CD4-positive, alpha-beta T cell (primary cell): ENCODE measurements at places on chromosomes 7 and 10.
A peak's percentile ranks its signal among the peaks of the same experiment; 100 is the strongest.

DNA sequence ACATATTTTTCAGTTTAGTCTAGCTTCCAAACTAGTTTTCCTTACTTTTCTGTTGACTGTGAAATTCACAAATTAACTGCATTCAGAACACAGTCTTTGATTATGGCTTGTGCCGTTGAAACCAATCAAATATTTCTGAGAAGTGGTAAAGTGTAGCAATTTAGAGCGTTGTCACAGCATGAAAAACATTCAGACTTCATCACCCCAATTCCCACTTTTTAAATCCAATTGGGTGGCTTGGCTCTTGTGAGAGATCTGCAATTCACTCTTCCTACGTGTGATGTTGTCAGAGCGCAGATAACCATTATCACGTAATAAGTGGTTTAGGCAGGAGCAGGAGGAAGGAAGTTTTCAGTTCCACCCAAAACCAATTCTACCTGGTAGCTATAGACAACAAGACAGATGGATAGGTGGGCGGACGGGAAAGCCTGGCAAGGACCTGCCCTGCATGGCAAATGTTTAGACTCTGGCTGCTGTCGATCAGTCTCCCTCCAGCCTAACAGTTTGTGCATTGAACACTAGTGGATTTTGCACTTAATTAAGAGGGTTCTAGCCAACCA, 8.9 kb downstream of the COBL start:
- DNase-seq, result no peak

- no peak for DNase-seq
Measured at GRCh38 chr7:107047902-107048782, 3.6 kb downstream of the PRKAR2B start.

GRCh38 chr10:106836933-106837663, 327.4 kb downstream of the SORCS1 start:
- DNase-seq, result no peak

DNA sequence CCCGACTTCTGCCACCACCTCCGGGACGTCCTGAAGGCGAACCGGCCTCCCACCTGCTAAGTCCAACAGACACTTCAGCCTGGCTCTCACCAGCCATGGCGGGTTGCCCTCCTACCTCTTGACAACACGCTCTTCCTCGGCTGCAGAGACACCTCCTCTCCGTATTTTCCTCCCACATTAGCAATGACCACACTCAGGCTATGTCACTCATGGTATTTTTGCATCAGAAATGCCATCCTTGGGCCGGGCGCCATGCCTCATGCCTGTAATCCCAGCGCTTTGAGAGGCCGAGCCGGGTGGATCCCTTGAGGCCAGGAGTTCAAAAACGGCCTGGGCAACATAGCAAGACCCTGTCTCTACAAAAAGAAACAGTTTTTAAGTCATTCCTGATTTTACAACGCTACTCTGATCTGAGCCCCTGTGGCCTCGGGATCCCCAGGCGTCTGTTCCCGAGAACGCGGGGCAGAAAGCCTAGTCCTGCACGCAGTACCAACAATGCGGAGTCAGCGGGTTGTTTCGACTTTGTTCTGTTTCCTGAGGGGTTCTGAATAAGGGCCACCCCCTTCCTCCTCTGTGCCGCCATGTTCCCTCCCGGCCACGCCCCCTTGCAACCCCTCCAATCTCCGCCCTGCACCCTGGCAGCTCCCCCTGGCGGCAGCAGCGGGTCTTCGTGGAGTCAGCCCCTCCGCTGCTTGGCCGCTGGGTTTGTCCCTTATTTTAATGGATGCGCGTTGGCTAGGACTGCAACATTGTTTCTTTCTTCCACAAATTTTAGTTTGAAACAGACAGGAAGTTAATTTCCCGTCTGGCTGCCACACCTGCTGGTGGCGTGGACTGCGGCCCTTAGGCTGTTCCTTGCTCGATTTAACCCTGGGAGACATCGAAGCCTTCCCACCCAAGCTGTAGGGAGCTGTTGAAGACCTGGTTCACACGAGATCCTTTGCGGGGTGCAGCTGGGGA, 9.7 kb upstream of the ZFAND2A start:
- DNase-seq, result peak; percentile 55

GRCh38 chr7:47763063-47763974, 181.4 kb upstream of the TNS3 start:
- DNase-seq, result no peak

GRCh38 chr10:44183667-44184632, 200.9 kb downstream of the CXCL12 start:
- no peak for DNase-seq

DNA sequence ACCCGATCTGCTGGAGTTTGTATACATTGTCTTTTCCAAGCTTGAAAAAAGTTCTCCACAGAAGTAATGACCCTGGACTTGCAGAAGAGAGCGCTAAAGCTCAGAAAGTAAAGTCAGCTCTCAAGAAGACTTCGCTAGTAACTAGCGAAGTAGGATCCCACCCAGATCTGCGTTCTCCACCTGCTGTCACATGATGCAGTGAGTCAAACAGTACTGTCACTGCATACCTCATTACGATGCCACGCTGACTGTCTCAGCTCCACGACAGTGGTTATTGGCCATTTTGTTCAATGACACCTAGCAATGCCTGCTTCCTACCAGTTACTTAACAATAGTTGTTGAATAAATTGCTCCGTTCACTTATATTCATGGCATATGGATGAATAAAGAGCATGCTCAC, 29.7 kb upstream of the SEC61G start:
- DNase-seq, result no peak

DNA sequence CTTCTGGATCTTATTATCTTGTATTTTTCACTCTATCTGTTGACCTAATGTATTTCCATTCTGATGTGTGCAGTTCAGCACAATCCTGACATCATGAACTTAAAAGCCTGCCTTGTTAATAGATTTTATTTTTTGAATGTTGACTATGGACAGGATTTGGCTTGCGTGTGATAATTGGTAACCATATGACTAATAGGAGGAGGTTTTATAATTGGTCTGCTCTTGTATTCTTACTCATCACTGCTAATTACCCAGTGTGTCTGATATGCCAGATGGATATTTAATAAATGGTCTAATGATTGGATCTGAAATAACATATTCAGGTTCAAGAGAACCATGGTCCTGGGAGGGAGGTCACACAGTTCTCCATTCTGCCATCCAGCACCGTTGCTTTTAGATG, 45.9 kb downstream of the MTURN start:
- DNase-seq, result no peak

GRCh38 chr10:130453036-130453720, 317.0 kb downstream of the GLRX3 start:
- DNase-seq, result no peak

- no peak for DNase-seq
Measured at GRCh38 chr7:94030634-94031033, 26.5 kb upstream of the BET1 start.

- no peak for DNase-seq
Measured at GRCh38 chr7:8178353-8178752, 83.6 kb downstream of the ICA1 start.

DNA sequence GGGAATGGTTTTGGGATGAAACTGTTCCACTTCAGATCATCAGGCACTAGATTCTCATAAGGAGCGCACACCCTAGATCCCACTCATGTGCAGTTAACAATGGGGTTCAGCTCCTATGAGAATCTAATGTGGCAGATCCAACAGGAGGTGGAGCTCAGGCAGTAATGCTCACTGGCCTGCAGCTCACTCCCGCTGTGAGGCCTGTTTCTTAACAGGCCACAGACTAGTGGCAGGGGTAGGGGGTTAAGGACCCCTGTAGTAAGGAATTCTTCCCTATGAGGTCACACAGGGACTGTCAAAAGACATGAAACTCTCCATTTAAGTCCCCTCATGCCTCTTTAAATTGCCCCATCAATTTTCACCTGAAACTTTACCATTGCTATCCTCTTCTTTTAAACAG, 8.0 kb downstream of the HGF start:
- DNase-seq, result no peak

GRCh38 chr7:94578614-94579013, 69.0 kb downstream of the CASD1 start:
- DNase-seq, result no peak

DNA sequence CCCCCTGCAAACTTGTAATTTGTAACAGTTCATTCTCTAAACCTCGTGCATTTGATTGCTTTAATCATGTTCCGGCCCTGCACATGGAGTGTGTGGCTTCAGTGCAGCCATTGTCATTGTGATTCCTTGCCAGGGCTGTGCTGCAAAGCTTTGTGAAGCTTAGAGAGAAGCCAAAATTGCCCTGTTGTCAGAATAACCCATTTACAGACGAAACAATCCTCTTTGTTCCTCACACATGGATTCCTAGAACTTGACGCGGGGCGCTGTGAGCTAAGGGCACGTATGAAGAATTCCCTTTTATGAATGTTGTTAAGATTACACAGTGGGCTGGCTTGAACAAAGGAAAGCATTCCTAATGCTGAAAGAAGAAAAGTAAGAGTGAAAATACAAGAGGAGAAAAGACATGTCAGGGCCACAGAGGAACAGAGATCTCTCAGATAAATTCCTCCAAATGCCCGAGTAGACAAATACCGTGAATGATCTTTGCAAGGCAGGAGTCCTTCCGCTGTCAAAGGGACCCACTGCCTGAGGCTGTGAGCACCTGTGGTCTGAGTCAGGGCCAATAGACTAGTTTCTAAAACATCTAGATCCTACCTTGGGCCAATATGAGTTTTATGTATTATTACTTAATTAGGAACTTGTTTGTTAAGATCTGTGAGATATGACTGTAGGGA, 205.4 kb upstream of the C7orf33 start:
- no peak for DNase-seq

- no peak for DNase-seq
Measured at GRCh38 chr10:14478604-14479003, 147.9 kb upstream of the FRMD4A start.

GRCh38 chr7:76411626-76412025, 2.1 kb upstream of the SSC4D start:
- no peak for DNase-seq

DNA sequence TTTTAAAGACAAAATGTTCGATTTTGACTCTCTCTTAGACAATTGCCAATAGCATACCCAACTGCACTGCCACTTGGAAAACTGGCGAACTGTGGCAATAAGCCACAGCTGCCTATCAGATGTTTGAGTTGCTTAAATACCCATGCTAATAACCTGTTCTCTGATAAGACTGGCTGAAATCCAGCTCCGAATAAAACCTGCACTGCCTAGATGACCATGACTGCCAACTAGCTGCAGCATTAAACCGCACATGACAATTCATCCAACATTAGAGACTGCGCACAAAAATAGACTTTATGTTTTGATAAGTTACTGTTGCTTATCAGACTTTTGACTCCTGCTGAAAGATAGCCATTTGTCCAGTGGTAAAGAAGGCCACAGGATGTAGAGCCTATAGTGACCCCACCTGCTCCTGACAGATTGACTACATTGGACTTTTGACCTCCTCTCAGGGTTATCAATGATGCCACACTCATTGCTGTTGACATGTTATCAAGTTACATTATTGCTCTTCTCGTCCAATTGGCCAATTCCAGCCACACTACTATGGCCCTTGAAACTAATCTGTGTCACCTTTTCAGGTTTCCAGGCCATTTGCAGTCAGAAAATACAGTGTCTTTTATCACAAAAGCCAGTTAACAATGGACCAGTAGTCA, 299.0 kb downstream of the HGF start:
- no peak for DNase-seq

- no peak for DNase-seq
Measured at GRCh38 chr10:31393844-31394243, 74.8 kb downstream of the ZEB1 start.

GRCh38 chr7:2626498-2627117, 5.2 kb upstream of the TTYH3 start:
- DNase-seq, result no peak

GRCh38 chr7:31991406-31991805, 78.8 kb downstream of the PDE1C start:
- DNase-seq, result no peak

GRCh38 chr10:87930934-87931835, 67.8 kb downstream of the PTEN start:
- no peak for DNase-seq

GRCh38 chr10:123390332-123390731, 236.1 kb downstream of the BUB3 start:
- DNase-seq, result no peak

- no peak for DNase-seq
Measured at GRCh38 chr10:115963848-115964247, 309.2 kb downstream of the GFRA1 start.

GRCh38 chr10:122221958-122222357, 49.1 kb upstream of the BTBD16 start:
- no peak for DNase-seq

GRCh38 chr10:111384556-111384955, 307.7 kb downstream of the ADRA2A start:
- DNase-seq, result no peak

- no peak for DNase-seq
Measured at GRCh38 chr7:29485339-29486190, 78.1 kb upstream of the PRR15 start.

DNA sequence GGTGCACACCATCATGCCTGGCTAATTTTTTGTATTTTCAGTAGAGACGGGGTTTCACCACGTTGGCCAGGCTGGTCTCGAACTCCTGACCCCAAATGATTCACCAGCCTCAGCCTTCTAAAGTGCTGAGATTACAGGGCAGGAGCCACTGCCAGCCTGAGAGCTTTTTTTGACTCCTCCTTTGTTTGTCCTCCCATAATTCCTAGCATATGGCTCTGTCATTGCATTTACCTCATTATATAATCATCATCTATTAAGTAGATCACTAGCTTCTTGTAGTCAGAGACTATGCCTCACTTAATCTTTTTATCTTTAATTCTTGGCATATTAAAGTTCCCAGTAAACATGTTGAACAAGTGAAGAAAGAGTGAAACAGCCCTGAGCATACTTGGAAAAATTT, 82.1 kb downstream of the CPEB3 start:
- no peak for DNase-seq

- DNase-seq, result no peak
Measured at GRCh38 chr7:111026343-111026742, 64.6 kb upstream of the LRRN3 start.
